ENCODE measurements at places on chromosomes 7 and 10.

DNA sequence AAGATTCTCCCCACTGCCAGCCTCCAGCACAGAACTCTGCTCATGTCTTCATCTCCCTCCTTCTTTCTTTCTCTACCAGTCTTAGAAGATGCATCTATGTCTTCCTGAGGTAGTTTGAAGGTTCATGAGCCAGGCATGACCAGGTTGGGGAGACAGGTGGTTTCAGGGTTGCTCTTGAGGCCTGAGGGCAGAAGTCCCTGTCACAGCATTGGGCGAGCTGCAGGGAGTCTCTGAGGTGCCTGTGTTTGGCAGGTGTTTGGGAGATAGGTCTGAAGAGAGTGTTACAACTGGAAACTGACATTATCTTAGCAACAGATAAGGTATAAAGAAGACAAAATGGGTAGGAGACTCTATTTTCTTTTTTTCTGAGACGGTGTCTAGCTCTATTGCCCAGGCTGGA lies 18.7 kb downstream of the PRSS2 start:
- no peak for DNase-seq

GRCh38 chr7:35011085-35011484 lies 26.2 kb downstream of the DPY19L1 start:
- DNase-seq = no peak

GRCh38 chr7:106216923-106217542 lies 67.8 kb downstream of the NAMPT start:
- no peak for DNase-seq

- no peak for DNase-seq
These were observed 262.6 kb upstream of the LYZL1 start for GRCh38 chr10:29026065-29026797.

- DNase-seq = no peak
These were observed 26.8 kb upstream of the FOXK1 start for GRCh38 chr7:4655311-4655710.

- no peak for DNase-seq
These were observed 55.7 kb downstream of the LYZL2 start for GRCh38 chr10:30573721-30574431.

- DNase-seq = no peak
These were observed 453.2 kb downstream of the TNS3 start for GRCh38 chr7:47128700-47129099.

DNA sequence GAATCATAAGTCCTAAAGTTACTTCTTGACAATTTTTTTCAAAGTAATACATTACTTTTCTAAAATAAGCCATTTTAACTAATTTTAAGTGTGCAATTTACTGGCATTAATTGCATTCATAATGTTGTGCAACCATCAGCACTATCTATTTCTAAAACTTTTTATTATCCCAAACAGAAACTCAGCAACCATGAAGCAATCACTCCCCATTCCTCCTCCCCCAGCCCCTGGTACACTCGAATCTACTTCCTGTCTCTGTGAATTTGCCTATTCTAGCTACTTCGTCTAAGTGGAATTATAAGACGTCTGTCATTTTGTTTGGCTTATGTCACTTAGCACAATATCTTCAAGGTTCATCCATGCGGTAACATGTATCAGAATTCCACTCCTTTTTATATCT lies 84.9 kb downstream of the MKX start:
- no peak for DNase-seq

GRCh38 chr10:124708246-124708779 lies 35.9 kb downstream of the FAM53B start:
- no peak for DNase-seq

GRCh38 chr10:7438196-7438986 lies 27.6 kb upstream of the SFMBT2 start:
- no peak for DNase-seq

GRCh38 chr7:128785738-128786137 lies 6.0 kb upstream of the CCDC136 start:
- no peak for DNase-seq

DNA sequence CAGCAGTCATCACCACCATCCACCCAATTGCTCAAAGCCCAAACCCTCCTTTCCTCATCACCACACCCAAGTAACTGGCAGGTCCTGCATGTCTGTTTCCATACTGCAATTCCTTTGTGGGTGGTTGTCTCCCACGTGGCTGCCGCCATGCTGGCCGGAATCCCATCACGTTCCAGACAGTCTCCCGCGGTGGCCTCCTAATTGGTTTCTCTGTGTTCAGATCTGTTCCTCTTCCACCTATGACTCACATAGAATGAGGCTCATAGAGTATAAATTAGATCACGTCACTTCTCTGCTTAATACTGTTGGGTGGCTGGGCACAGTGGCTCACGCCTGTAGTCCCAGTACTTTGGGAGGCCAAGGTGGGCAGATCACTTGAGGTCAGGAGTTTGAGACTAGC lies 813.0 kb downstream of the TYW1 start:
- DNase-seq = no peak

DNA sequence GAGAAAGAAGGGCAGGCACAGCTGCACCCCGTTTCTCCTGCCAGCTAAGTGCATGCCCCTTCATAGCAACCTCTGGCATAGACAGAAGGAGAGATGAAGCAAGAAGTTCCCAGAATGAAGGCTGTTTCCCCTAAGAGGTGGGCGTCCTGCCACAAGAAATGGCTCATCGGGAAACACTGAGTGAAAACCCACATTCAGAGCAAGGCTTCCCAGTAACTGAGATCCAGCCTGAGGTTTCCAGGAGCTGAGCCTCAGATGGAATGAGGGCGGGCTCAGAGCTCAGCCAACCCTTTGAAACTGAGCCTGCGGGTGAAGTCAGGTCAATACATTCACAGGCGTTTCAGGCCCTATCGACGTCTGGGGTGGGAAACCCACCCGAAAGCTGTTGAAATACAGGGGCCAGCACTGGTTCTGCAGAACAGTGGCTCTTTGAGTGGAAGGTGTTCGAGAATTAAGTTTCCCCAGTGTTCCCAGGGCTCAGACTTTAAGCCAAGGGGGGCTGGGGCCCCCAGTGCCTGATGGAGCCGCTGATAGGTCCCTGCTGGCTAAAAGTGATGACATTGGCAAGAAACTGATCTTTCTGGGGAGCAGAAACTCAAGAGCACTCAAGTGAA lies 510.2 kb downstream of the RPS24 start:
- DNase-seq = no peak

All from CD4-positive, alpha-beta T cell treated with Interleukin-15 for 1 hour (primary cell).